ENCODE measurements at places on chromosomes 2 and 18. TPM values are rescaled to one million over a fixed set of nuclear protein-coding genes. Genes with fewer than 3 reads are reported as not detected.
A peak's percentile ranks its signal among the peaks of the same experiment; 100 is the strongest.

DNA sequence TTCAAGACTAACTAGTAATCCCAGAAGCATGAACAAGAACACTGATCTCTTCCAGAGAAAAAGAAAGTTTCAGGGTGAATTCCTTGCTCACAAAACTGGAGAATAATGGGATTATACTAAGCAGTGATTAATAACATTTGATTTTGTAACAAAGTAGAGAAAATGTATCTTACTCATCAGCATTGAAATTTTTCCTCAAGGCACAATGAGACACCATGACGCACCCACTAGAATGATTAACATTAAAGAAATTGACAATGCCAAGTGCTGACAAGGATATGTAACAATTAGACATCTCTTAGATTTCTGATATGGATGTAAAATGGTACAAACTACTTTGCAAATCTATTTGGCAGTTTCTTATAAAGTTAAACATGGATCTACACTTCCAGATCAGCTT, 101.1 kb upstream of the EPHA4 start:
- no peaks in the 10 kb centered on the region for H3K4me1 ChIP-seq
- H3K4me3 ChIP-seq, result no peak overlapping the region
- H3K36me3 ChIP-seq, result no peaks in the 10 kb centered on the region
- DNase-seq, result peak; percentile 49
- H3K27ac ChIP-seq, result no peak overlapping the region

- H3K4me3 ChIP-seq, result no peak overlapping the region
- no peak for DNase-seq
- no peaks in the 10 kb centered on the region for H3K36me3 ChIP-seq
These were observed 4.0 kb upstream of the ZNF516 start for GRCh38 chr18:76499021-76499420.

DNA sequence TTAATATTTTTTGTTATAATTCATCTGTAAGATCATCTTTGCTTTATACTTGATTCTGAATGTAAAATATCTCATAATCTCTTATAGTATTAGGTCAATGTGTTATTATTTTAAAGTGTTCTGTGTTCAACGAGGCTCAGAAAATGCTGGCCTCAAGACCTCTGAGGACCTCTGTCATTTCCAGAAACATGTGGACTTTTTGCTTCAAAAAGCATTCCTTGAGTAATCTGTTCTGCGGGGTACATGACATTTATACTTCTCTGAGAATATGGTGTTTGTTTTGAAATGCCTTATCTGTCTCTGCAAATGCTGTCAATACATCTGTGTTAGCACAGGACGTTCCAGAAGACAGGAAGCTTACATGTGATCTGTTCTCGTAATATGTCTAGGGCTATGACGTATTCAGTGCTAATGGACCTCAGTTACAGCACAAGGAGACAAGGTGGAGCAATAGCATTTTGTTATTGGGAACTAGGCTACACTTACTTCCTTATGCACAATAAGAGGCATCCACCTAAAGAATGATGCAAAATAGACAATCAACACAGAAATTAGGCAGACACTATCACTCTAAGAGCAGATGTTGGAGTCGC, 37.6 kb upstream of the IL1RL1 start:
- no peak overlapping the region for H3K4me3 ChIP-seq
- peaks cover 9% of the 10 kb centered on the region for H3K27me3 ChIP-seq
- no peaks in the 10 kb centered on the region for H3K4me1 ChIP-seq

RTN4 gene
- 509 TPM for total RNA-seq

GRCh38 chr2:127081826-127082633, 24.9 kb downstream of the BIN1 start:
- H3K36me3 ChIP-seq, result no peaks in the 10 kb centered on the region
- peaks cover 62% of the 10 kb centered on the region for H3K4me1 ChIP-seq
- no peaks in the 10 kb centered on the region for H3K27me3 ChIP-seq

KLHL14 gene
- total RNA-seq, result 0.43 TPM

G6PC2 gene
- not detected for total RNA-seq

- no peak overlapping the region for H3K27ac ChIP-seq
- DNase-seq, result no peak
- no peak overlapping the region for H3K4me3 ChIP-seq
- H3K27me3 ChIP-seq, result no peaks in the 10 kb centered on the region
These were observed 93.7 kb downstream of the MAPRE2 start for GRCh38 chr18:35134791-35135531.

DNA sequence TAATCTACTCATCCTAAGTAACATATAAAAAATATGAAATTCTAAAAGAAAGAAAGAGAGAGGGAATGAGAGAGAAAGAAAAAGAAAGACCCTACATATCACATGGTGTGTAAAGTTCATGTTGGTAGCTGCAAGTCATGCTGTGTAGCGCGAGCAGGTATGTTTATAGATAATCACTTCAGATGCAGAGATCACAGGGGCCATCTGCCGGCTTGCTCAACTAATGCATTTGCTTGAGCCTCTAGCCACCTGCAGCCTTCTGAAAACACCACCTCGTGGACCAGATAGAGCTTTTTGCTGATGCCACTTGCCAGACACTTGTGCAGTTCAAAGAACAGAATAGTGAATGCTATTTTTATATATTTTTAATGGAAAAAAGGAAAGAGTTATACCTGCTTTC, 37.6 kb downstream of the CDH7 start:
- no peaks in the 10 kb centered on the region for H3K4me1 ChIP-seq
- no peak overlapping the region for H3K4me3 ChIP-seq
- no peak for DNase-seq
- H3K27me3 ChIP-seq, result no peaks in the 10 kb centered on the region
- no peaks in the 10 kb centered on the region for H3K36me3 ChIP-seq
- no peak overlapping the region for H3K27ac ChIP-seq

- no peak overlapping the region for H3K27ac ChIP-seq
- H3K4me3 ChIP-seq, result no peak overlapping the region
- DNase-seq, result no peak
- peaks cover 4% of the 10 kb centered on the region for H3K36me3 ChIP-seq
- no peaks in the 10 kb centered on the region for H3K4me1 ChIP-seq
- no peaks in the 10 kb centered on the region for H3K27me3 ChIP-seq
These were observed 137.9 kb downstream of the GPD2 start for GRCh38 chr2:156574112-156574511.

CERKL gene
- not detected for total RNA-seq

DNA sequence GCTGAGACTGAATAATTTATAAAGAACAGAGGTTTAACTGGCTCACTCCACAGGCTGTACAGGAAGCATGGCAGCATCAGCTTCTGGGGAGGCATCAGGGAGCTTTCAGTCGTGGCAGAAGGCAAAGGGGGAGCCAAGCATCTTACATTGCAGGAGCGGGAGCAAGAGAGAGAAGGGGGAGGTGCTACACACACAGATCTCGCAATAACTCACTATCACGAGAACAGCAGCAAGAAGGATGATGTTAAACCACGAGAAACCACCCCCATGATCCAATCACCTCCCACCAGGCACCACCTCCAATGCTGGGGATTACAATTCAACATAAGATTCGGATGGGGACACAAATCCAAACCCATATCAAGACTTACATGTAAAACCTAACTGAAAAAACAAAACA, 17.8 kb upstream of the MATN3 start:
- no peak for DNase-seq
- no peak overlapping the region for H3K27ac ChIP-seq
- H3K27me3 ChIP-seq, result no peaks in the 10 kb centered on the region
- no peak overlapping the region for H3K4me3 ChIP-seq
- H3K36me3 ChIP-seq, result peaks cover 48% of the 10 kb centered on the region
- H3K4me1 ChIP-seq, result peaks cover 9% of the 10 kb centered on the region

- DNase-seq, result no peak
- no peaks in the 10 kb centered on the region for H3K4me1 ChIP-seq
- H3K27ac ChIP-seq, result no peak overlapping the region
- H3K36me3 ChIP-seq, result no peaks in the 10 kb centered on the region
- H3K27me3 ChIP-seq, result no peaks in the 10 kb centered on the region
These were observed 516.7 kb downstream of the KCNJ3 start for GRCh38 chr2:155215037-155215707.

DNA sequence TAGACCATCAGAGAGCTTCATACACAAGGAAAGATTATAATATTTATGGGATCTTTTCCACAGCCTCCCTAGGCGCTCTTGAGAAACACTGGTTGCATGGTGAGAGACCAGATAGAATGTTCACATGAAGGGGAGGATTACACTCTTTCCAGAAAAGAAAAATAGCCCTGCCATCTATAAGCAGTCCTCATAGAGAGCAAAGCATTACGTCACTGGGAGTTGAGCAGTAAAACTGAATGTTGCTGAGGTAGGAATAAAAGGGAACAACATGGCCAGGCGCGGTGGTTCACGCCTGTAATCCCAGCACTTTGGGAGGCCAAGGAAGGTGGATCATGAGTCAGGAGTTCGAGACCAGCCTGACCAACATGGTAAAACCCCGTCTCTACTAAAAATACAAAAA, 1934.3 kb downstream of the SUCLG1 start:
- no peaks in the 10 kb centered on the region for H3K4me1 ChIP-seq
- no peaks in the 10 kb centered on the region for H3K27me3 ChIP-seq
- no peak overlapping the region for H3K27ac ChIP-seq

C2orf15 gene
- total RNA-seq, result 0.59 TPM

WDR35 gene
- 9.6 TPM for total RNA-seq

GRCh38 chr2:172234716-172235691, 132.3 kb upstream of the DLX2 start:
- H3K36me3 ChIP-seq, result no peaks in the 10 kb centered on the region
- H3K4me1 ChIP-seq, result peaks cover 25% of the 10 kb centered on the region
- H3K4me3 ChIP-seq, result peak overlapping the region; percentile 65
- peaks cover 10% of the 10 kb centered on the region for H3K27me3 ChIP-seq
- H3K27ac ChIP-seq, result no peak overlapping the region

- H3K4me3 ChIP-seq, result no peak overlapping the region
- H3K36me3 ChIP-seq, result peaks cover 35% of the 10 kb centered on the region
- H3K4me1 ChIP-seq, result no peaks in the 10 kb centered on the region
- H3K27me3 ChIP-seq, result no peaks in the 10 kb centered on the region
- peak; percentile 22 for DNase-seq
These were observed 33.3 kb downstream of the NDUFA10 start for GRCh38 chr2:239991689-239992314.

LHCGR gene
- not detected for total RNA-seq

- H3K4me1 ChIP-seq, result no peaks in the 10 kb centered on the region
- no peak overlapping the region for H3K27ac ChIP-seq
- H3K36me3 ChIP-seq, result no peaks in the 10 kb centered on the region
- DNase-seq, result no peak
These were observed 81.3 kb downstream of the VWC2L start for GRCh38 chr2:214492152-214492551.

- H3K36me3 ChIP-seq, result no peaks in the 10 kb centered on the region
- H3K27me3 ChIP-seq, result no peaks in the 10 kb centered on the region
- no peak overlapping the region for H3K27ac ChIP-seq
- DNase-seq, result peak; percentile 30
These were observed 2.1 kb upstream of the CHCHD5 start for GRCh38 chr2:112582314-112582746.

C2orf49 gene
- total RNA-seq, result 21.6 TPM

NETO1 gene
- total RNA-seq, result 19.8 TPM

SEH1L gene
- 41.2 TPM for total RNA-seq

GRCh38 chr2:117982376-117983033, 31.4 kb downstream of the CCDC93 start:
- DNase-seq, result no peak
- H3K27me3 ChIP-seq, result no peaks in the 10 kb centered on the region
- H3K36me3 ChIP-seq, result no peaks in the 10 kb centered on the region
- no peak overlapping the region for H3K4me3 ChIP-seq
- peak overlapping the region; percentile 97 for H3K27ac ChIP-seq

DNA sequence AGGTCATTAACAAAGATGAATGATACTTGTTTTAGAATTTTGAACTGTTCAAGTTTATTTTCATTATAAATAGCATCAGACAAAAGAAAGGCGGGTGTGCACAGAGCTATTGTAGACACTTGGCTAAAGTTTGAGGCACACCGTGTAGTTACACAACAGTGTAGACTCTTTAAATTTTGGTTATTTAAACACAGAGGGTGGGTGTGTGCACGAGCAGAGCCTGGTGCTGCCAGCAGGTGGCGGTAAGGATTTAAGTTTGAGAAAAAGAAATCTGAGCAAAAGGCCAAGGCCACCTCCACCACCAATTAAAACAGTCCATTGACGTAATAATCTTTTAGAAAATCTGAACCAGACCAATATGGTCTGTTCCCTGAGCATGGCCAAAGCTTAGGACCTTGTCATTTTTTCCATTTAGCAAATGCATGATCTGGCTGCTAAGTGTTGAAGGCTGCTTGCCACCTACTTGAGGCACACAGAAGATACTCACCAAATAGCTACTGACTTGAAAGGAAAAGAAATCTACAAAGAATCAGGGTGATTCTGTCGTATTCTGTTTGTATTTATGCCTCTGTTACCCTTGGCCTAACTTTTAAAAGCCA, 14.3 kb downstream of the COPS7B start:
- H3K27ac ChIP-seq, result no peak overlapping the region
- H3K36me3 ChIP-seq, result peaks cover 40% of the 10 kb centered on the region
- DNase-seq, result no peak
- no peaks in the 10 kb centered on the region for H3K4me1 ChIP-seq

EMILIN1 gene
- 0.95 TPM for total RNA-seq
